ENCODE measurements at places on chromosomes 7 and 10.

DNA sequence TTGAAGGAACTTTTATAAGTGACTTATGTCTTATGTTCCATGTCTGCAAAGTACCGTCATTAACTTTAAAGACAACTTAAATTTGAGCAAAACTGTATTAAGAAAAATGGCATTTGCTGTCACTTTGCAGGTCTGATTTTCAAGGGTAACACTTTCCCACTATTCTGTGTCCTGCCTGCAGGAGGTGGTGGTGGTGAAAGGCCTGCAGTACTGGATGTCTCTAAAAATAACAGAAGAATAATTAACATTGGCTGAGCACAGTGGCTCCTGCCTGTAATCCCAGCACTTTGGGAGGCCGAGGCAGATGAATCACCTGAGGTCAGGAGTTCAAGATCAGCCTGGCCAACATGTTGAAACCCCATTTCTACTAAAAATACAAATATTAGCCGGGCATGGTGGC is 13.2 kb upstream of the PTER start:
- DNase-seq = no peak

GRCh38 chr7:127865466-127865865 is 165.8 kb downstream of the LRRC4 start:
- no peak for DNase-seq

GRCh38 chr10:101403161-101403560 is 49.2 kb downstream of the BTRC start:
- DNase-seq = no peak

- DNase-seq = no peak
These were observed 7.3 kb downstream of the MMP21 start for GRCh38 chr10:125768219-125768855.

DNA sequence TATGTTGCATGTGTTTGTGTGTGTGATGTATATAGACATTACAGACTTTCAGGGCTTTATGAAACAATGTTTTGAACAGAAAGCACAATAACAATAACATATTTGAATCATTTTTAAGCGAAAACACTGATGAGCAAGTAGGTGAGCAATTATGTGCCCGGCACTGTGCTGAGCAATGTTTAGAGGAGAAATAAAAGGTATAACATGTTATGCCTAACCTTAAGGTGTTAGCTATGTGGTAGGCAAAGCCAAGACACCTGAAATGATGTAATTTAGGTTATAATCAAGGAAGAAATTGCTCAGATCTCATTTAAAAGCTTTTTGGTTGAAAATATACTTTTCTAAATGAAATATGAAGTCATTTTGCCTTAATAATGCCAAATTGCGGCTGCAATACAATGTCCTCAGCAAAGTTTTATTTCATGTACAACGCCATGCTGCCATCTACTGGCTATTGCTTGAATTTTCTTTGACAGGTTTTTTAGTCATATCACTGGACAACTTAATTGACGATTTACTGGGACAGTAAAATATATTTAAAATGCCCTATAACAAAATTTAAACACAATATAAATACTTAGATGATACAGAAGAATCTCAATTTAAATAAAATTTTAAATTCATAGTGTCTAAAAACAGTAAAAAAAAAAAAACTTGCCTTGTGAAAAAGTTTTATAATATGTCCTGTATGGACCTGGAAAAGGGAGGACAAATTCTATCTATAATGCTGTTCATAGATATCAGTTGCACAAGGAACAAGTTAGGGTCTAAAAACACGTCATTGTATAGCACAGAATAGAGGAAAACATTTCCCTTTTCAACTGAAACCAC is 131.1 kb upstream of the CDK1 start:
- DNase-seq = no peak

DNA sequence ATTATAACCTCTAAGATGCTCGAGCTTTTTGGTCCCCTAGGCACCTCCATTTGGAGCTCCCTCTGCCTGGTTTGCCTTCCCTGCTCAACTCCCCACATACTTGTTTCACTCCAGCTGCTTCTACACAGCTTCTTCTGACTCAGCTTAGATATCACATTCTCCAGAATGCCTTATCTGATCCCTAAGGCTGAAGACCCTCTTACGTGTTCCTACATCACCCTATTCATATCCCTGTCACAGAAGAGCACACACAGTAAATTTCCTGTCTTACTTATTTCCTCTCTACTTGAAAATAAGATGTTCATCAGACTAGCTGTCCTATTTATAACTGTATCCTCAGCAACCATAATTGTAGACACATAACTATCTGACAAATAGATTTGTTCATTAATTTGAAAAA is 61.3 kb upstream of the RNF148 start:
- DNase-seq = no peak

DNA sequence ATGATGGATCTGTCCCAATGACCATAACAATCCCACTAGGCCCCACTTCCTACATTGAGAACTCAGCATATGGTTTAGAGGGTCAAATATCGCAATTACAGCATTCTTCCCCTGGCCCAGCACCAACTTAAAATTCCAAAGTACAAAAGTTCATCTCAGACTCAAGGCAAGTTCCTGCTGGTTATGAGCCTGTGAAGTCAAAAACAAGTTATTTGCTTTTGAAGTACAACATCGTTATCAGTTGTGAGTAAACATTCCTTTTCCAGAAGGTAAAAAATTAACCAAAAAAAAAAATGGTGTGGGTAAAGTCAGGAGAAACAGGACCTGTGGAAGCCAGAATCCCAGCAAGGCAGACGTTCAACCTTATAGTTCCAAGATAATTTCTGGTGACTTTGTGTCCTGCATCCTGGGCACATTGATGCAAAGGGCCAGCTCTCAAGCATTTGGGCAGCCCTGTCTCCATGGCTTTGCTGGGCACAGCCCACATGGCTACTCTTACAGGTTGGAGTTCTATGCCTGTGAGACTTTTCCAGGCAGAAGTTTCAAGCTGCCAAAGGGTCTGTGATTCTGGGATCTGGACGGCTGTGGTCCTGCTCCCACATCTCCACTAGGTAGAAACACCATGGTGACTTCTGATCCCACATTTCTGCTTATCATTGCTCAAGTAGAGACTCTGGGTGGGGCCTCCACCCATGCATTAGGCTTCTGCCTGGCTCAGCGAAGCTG is 37.5 kb downstream of the AKR1C8 start:
- DNase-seq = no peak

DNA sequence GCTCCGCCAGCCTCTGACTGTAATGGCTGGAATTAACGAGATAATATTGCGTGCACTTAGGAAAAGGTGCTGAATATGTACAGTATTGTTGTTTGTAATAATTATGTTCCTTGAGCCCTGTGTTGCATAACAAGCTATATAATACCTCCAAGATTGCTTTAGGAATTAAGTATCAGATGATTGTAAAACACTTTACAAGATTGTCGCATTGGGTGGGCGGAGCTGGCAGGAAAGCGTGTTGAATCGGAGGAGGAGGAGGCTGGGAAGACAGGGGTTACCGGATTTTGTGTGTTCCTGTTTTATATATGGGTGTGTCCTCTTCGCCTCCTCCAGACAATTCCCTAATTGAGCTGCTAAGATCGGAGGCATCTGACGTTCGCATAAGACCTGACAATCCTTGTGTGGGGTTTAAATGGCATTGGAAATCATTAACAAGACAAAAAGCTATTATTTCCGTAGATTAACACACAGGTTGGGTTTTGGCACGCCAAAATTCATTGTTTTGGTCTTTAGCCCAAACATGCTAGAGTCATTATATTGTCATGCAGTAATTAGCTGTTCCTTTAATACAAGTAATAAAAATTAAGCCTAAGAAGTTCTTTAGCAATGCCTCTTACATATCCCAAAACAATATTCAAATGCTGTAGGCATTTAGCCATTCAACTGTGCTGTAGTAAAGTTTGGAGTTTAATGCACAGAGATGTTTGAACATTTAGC is 192.9 kb upstream of the SH2B2 start:
- no peak for DNase-seq

DNA sequence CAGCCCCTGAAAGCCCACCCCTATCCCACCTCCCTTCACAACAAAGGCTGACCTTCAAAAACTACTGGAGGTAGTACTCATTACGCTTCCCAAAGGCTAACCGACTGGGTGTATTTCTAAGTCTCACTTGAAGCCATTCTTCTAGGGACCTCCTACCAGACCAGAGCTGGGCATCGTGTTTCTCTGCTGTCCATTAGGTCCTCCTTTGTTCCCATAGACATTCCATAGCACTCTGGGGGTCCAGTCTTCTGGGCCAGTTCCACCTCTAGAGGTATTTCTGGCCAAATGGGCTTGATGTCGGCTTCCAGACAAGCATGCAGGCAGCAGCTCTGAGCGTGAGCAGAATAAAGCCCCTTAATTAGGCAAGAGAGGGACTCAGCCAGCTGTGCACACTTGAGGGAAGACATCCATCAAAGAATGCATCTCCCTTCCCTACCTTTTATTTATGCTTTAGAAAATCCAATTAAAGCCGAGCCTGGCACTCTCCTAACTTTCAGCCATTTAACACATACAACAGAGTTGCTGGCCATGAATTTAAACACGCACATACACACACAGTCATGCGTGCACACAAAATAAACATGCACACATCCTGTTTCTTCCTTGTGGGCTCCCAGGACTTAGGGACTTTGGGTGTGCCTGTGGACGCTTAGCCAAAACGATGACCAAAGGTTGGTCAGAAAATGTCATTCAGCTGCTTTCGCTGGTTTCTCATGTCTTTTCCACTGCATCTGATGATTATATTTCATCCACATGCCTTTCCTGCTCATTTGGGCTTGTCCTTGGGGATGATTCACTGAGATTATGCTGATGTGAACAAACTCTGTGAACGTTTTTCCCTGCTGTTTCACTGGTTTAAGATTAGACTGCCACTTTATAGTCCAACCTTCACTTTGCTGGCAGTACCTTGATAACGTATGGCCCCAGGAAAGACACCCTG is 362.0 kb upstream of the NFE2L3 start:
- no peak for DNase-seq

DNA sequence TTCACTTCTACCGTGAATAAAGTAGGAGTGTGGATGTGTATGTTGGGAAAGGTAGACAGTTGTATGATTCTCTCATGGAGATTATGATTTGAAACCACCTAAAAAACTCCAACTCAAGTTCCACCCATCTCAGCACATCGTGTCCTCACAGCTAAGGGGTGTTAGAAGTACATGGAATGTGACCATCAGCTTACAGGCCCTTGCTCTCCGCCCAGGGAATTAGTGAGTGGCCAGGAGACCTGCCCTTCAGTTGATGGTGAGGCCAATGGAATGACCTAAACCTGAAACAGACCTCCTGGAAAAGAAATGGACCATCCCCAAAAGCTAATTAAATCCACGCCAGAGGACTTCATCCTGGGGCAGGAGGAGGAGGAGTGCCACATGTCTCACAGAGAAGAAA is 2.1 kb upstream of the WNT2 start:
- no peak for DNase-seq

GRCh38 chr7:35797311-35797710 is 3.5 kb upstream of the SEPTIN7 start:
- DNase-seq = no peak

DNA sequence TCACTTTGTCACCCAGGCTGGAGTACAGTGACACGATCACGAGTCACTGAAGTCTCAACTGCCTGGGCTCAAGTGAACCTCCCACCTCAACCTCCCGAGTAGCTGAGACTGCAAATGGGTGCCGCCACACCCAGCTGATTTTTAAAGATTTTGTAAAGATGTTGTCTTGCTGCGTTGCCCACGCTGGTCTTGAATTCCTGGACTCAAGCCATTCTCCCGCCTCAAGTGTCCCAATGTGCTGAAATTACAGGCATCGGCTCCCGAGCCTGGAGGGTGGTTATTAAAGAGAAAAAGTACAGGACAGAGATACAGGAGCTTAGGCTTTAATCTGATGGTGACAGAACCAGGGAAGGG is 55.1 kb downstream of the KCTD7 start:
- no peak for DNase-seq

DNA sequence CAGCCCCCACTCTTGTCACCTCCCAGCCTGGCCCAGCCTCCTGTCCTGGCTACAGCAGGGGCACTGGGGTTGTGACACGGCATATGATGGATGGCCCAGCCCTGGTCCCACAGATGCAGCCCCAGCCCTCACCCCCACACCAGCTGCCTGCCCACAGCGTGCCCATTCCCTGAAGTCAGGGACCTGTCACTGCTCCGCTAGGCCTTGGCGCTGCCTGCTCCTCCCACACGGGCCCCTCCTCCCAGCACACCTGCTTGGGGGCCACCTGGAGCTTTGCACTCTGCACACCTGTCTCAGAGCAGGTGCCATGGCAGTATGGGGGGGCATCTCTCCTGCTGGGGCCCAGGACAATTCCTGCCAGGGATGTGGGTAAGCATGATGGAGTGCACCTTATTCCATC is 3.5 kb downstream of the GCK start:
- no peak for DNase-seq

- no peak for DNase-seq
These were observed 106.6 kb downstream of the VIPR2 start for GRCh38 chr7:159038066-159038465.

GRCh38 chr7:113657603-113658002 is 261.2 kb downstream of the PPP1R3A start:
- DNase-seq = no peak

DNA sequence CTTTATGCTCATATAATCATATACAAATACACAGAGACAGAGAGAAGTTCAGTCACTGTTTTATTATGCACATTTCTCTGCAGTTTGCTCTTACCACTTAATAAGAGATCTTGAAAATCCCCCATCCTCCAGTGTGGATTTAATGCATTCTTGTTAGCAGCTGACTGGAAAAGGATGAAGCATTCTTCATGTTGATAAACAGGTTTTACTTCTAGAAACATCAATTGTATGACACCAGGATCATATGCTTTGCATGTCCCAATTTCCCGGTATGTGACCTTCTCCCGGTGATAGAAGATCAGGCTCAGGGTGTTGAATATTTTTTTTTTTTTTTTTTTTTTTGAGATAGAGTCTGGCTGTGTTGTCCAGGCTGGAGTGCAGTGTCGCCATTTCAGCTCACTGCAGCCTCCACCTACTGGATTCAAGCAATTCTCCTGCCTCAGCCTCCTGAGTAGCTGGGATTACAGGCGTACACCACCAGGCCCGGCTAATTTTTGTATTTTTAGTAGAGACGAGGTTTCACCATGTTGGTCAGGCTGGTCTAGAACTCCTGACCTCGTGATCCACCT is 6.2 kb upstream of the CREB3L2 start:
- no peak for DNase-seq

DNA sequence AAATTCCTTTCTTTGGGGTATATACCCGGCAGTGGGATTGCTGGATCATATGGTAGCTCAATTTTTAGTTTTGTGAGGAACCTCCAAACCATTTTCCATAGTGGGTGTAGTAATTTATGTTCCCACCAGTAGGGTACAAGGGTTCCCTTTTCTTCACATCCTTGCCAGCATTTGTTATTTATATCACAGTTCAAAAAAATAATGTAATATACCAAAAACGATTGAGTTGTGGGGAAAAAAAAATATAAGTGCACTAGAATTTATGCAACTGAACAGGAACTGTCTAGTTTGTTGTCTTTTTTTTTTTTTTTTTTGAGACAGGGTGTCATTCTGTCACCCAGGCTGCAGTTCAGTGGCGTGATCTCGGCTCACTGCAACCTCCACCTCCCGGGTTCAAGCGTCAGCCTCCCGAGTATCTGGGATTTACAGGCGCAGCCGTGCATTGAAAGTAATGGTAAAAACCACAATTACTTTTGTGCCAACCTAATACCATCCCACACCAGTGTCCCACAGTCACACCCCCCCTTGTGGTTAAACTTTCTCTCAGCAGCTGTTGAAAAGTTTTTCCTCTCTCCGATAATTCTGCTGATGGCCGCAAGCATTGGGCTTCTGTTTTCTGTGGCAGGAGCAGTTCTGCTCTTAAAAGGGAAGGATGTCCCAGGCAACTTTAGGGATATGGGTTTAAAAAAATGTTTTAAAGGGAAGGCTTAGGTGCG is 6.8 kb upstream of the LAT2 start:
- no peak for DNase-seq

- DNase-seq = no peak
These were observed 400.1 kb downstream of the TNS3 start for GRCh38 chr7:47181746-47182361.

GRCh38 chr10:90842725-90843124 is 15.1 kb downstream of the HTR7 start:
- no peak for DNase-seq

All from activated CD8-positive, alpha-beta memory T cell treated with anti-CD3 and anti-CD28 coated beads for 48 hours (primary cell).